Hepatic stellate cell (primary cell): ENCODE measurements at places on chromosomes 5 and 9.

DNA sequence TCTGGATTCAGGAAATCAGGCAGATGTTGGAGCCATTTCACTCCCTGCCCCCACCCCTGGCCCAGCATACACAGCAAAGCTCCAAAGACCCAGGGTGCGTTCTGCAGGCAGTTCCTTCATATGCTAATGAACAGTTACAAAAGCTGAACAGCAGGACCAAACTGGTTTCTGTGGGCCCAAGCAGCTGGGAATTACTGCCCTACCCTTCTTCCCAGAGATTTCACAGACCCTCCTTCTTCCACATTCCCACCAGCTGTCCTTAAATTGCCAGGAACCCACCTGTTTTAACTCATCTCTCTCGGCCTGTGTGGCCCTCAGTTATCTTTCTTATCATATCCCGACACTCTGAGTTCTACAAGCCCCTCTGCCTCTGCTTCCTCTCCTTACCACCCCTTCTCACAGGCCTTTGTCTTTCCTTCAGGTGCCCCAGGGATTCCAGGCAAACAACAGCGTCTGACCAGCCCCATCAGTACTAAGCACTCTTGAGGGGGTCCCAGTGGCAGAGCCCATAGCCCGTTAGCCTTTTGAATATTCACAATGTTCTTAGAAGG, 10.6 kb upstream of the F2RL1 start:
- no peak for DNase-seq

GRCh38 chr5:122707796-122708195, 67.1 kb upstream of the SNX2 start:
- no peak for DNase-seq

DNA sequence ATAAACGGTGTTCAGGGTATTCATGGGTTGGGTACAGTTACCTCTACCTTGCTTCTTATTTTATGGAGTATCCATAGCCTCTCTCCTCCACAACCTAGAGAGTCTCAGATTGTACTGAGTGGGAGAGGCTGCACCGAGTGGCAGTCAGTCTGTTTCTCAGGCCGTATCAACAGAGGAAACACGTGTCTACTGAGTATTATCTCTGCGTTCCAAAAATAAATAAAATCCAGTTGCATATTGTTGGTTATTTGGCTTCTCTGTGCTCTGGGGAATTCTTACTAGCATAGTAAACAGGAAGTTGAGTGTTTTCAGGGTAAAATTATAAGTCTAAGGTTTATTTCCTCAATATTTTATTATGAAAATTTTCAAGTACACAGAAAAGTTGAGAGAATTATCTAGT, 231.0 kb downstream of the ARHGEF28 start:
- no peak for DNase-seq

GRCh38 chr9:123832858-123833650, 96.9 kb downstream of the DENND1A start:
- DNase-seq = no peak

DNA sequence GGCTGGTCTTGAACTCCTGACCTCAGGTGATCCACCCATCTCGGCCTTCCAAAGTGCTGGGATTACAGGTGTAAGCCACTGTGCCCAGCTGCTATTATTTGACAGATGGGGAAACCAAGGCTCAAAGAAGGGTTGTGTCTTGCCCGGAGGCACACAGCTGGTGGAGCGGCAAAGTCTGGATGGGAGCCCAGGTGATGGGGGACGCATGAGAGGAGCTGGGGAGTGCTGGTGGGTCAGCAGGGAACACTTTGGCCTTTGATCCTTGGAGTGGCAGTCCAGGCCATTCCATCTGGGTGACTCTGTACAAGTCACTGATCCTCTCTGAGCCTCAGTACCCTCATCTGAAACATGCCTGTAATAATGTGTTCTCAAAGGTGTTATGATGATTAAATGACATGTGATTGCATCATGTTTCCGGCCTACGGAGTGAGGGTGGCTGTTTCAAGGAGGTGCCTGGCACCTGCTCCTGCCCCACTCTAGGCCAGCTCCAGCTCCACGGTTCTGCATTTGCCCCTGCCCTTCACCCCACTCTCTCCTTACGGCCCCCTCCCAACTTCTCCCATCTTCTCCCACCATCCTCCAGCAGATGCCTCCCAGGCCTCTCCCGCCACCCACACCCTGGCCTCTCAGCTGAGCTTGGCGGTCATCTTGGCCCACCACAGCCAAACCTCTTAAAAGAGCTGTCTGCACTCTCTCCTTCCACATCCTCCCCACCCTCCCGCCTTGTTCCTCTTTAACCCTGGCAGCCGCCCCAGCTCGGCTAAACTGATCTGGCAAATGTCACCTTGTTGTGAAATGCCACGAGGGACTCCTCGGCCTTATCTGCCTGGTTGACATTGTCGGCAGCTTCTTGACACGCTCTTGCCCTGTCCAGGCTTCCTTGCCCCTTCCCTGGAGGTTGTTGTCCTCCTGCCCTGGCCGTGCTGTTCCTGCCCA, 5.5 kb upstream of the DBN1 start:
- DNase-seq = no peak

- DNase-seq = no peak
These were observed 118.9 kb downstream of the TRIO start for GRCh38 chr5:14261856-14262611.

DNA sequence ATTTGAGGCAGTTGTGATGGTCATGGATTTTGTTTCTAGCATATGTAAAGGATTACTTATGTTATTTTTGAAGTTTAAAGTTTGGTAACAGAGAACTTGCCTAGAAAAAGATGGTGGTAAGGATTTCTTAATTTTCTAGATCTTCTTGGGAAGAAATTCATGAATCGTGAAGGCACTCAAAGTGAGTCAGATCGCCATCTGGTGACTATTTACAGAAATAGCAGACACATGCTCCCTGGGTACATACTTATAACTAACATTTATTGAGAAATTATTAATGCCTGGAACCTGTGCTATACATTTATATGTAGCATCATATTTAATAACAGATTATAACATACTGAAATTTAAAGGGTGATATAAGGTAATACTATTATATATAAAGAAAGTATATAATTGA, 299.7 kb downstream of the IZUMO3 start:
- no peak for DNase-seq

GRCh38 chr9:97397220-97397619, 14.7 kb upstream of the TDRD7 start:
- no peak for DNase-seq

DNA sequence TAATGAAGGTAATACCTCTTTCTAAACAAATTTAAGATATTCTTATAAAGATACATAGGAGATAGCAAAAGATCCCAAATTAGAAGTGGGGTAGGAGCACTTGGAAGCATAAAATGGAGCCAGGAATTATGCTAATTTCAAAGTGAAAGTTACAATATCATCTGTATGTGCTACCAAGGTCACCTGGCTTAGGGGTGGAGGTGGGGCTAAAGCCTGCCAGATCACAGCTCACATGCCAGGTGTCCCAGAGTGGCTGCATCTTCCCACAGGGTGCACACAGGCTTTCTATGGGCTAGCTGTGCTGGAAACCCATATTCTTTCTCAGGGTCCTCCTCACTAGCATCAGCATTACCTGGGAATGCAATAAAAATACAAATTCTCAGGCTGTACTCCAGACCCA, 118.2 kb upstream of the TXNDC8 start:
- no peak for DNase-seq

DNA sequence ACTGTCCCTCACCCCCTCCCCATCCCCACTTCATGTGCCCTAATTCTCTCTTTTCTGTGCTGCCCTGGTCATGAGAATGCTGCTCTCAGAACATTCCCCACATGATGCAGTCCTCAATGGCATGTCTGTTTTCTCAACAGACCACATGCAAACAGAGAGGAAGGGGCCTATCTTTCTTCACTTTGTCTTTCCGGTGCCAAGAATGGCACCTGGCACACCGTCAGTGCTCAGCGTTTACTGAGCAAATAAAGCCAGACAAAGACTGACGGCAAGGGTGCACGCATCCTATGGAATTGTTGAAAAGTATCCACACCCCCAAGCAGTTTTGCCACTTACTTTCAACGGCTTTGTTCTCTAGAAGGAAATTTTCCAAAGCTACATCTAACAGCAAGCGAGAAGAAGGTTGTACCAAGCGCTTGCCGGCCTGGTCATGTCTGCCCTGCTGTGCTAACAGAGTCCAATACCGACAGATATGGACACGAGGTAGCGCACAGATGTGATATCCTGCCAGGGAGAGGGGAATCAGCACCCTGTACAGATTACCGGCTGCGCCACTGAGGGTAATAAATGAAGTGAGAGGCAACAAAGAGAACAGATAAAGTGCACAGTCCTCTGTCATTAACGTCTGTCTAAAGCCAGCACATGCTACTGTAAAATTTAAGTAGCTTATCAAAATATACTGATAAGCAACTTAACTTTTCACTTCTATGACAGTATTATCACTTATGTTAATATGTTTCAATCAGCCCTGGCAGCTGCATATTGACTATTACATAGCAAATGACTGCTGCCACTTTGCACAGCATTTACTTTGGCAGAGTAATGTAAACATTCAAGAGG, 251.7 kb downstream of the DENND1A start:
- no peak for DNase-seq

DNA sequence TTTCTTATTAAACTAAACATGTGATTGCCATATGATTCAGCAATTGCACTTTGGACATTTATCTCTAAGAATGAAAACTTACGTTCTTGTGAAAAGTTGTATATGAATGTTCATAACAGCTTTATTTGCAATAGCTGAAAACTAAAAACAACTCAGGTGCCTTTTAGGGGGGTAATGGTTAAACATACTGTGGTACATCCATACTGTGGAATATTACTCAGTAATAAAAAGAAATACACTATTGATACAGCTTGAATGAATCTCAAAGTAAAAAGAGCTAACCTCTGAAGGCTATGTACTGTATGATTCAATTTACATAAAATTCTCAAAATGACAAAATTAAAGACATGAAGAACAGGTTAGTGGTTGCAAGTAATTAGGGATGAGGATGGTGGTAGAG, 339.5 kb upstream of the PAPPA start:
- no peak for DNase-seq

- no peak for DNase-seq
These were observed 180.2 kb downstream of the RASEF start for GRCh38 chr9:82882748-82883147.

- peak; percentile 26 for DNase-seq
These were observed 68.8 kb downstream of the ELL2 start for GRCh38 chr5:95892784-95893354.

DNA sequence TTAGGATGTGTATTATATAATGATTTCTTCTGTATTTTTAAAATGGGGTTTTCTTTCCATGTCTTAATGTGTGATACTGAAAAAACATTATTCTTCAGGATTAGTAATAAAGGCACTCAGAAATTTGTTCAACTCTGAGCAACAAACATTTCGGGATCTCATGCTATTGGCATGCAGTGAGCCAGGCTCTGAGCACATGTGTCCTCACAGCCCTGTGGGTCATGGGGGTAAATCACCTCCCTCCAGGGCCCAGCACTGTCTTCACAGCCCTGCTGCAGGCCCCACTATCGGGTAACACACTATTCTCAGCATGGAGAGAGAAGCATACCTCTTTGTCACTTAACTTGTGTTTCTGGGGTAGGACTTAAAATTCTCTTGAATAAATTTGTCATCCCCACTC, 14.0 kb downstream of the TMEM174 start:
- DNase-seq = no peak

DNA sequence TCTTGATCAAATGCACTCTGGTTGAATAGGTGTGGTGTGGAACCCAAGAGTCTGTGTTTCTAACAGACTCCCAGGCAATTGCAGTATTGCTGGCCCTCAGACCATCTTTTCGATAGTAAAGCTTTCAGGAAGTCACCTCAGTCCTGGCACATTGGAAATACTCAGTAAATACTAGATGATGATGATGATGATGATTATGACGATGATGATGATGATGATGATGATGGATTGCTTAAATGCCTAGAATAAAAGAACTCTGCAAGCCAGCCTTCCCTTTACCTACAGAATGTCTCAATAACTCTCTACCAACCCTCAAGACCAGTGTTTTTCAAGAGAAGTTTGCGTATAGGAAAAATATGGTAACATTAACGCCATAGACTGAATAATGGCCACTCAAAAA, 268.0 kb downstream of the DNAH5 start:
- no peak for DNase-seq

DNA sequence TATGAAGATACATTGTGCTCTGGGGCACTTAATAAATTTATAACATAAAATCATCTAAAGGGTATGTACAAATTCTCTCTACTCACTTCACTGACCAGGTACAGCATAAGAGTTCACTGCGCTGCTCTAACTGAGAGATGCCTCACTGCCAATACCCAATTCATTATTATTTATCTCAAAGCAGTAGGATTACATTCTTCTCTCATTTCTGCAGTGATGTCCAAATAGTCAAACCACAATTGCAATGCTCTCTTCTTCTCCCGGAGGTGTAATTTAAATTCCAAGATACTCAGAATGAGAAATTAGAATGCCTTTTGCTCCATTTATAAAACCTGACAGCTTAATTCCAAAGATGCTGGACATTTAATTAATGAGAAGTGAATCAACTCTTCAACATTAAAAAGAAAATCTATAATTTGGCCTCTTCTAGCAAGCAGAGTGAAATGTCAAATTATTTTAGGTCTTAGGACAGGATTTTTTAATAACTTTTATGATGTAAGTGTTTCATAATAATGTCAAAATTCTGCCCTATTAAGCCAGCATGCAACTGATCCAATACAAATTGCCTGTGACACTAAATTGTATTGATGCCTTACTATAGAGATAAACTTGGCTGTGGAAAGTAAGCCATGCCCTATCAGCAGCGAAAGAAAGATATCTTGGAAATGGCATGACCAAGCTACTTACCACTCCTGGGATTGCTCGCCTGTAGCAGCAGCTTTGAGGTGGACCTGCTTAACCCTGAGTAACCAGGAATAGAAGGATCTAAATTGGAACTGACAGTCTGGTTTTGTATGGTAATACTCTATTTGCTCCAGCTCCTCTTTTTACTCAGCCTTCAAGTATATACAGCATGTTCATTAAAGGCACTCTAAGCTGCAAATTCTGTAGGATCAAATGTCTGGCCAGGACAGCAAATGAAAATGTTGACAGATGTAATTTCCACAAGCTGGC, 374.2 kb upstream of the TYRP1 start:
- DNase-seq = no peak
